AG10803 (cell line): ENCODE measurements at places on chromosomes 5 and 9.
A peak's percentile ranks its signal among the peaks of the same experiment; 100 is the strongest.

DNA sequence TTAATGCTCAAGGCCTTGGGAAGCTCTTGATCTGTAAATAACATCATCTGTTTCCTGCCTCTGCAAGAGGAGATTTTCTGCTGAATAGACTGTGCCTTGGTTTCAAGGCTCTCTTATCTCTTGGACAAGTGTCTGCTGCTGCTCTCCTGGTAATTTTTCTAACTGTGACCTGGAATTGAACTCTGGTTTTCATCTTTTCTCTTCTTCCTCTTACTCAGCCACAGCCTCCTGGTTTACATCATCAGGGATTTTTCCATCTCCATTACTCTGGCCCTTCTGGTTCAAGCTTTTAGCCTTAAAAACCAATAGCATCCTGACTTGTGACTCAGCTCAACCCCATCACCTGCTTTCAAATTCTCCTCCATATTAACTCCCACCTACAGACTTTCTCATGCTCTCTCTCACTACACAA, 49.6 kb upstream of the ITGA1 start:
- no peak for DNase-seq

DNA sequence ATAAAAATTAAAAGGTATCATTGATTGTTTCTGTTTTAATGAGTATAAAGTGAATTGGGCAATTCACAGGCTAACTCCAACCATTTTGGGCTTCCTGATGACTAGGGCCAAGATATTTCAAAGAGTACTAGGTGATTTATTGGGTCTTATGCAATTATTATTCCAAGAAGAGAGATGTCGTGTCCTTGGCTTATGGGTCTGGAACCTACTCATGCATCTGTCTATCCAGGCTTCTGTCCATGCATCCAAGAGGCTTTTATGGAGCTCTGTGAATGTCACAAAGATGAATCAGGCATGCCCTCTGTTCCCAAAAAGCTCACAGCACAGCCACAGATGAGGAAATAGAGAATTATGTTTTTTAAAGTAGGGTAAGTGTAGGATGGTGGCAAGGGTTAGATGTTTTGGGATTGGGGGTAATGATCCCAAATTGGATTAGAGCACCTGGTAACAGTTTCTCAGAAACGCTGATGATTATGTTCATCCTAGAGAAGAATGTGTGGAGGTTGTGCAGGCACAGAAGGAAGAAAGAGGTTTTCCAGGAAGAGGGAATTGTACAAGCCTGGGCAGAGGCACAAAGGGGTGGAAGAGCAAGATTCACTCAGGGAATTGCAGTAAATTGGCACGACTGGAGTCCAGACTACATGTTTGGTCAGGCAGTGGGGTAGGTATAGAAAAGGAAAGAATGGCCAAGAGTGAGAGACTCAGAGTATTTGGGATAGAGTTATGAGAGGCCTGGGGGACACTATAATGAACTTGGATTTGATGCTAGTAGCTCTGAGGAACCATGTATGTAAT, 83.0 kb upstream of the TNC start:
- peak; percentile 96 for DNase-seq

GRCh38 chr5:81391-82021, 10.5 kb upstream of the PLEKHG4B start:
- no peak for DNase-seq

DNA sequence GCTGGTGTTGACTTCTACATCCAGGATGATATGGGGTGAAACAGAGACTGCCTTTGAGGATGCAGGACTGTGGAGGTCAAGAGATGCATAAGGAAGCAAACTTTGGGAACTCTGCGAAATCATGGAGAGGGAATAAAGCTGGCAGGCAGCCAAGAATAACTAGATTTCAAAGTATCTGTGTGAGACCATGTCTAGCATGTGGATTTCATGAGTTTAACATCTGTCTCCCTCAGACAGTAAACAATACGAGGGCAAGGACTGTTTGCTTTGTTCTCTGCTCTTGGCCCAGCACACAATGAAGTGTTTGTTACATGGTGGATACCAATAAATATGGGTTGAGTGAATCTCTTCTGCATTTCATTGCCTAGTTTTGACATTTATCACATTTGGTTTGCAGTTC, 71.3 kb downstream of the RASEF start:
- DNase-seq: no peak

DNA sequence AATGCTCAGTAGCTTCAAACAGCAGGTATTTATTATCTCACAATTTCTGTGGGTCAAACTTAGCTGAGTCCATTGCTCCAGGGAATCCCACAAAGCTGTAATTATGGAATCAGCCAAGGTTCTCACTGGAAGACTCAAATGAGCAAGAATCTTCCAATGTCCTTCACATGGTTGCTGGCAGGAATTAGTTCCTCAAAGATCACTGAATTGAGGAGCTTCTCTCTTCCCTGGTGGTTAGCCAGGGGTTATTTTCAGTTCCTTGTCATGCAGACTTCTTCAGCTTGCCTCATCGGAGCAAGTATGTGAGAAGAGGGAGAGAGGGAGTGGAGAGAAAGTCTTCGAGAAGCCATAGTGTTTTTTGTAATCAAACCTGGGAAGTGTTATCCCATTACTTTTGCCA, 2331.9 kb downstream of the MAT2B start:
- no peak for DNase-seq

- DNase-seq: no peak
Measured at GRCh38 chr5:126417178-126417577, 6.0 kb upstream of the GRAMD2B start.

DNA sequence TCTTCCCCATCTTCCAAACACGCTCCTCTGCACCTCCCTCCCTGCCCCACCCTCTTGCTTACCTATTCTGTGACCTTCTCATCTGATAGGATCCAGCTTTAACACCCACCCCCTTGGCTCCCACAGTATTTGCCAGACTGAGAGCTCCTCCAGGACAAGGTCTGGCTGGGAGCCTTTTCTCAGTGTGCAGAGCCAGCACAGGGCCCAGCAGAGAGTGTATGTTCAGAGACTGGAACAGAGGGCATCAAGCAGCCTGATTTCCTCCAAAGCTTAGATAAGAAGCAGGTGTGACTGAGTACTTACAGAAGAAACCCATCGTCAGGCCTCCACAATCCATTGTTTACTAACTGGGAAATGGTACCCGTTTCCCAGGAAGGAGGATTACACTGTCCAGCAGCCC, 26.6 kb downstream of the LHX6 start:
- DNase-seq: no peak

DNA sequence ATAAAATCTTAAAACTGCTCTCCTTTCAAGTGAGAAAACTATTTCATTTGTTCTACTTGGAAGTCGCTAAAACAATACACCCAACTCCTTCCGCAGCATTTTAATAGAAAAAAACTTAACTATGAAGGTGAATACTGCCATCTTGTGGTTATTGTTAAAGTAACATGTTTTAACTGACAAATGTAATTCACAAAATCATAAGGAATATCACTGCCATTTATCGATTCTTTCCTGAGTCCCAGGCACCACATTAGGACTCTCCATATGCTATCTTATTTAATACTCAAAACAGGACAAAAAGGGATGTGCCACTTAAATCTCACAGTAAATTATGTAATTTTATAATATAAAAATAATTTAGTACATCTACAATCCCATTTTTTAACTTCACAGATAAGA, 130.5 kb upstream of the ITGA1 start:
- DNase-seq: peak; percentile 57

GRCh38 chr5:139342423-139342723, 719 bp downstream of the PAIP2 start:
- no peak for DNase-seq

DNA sequence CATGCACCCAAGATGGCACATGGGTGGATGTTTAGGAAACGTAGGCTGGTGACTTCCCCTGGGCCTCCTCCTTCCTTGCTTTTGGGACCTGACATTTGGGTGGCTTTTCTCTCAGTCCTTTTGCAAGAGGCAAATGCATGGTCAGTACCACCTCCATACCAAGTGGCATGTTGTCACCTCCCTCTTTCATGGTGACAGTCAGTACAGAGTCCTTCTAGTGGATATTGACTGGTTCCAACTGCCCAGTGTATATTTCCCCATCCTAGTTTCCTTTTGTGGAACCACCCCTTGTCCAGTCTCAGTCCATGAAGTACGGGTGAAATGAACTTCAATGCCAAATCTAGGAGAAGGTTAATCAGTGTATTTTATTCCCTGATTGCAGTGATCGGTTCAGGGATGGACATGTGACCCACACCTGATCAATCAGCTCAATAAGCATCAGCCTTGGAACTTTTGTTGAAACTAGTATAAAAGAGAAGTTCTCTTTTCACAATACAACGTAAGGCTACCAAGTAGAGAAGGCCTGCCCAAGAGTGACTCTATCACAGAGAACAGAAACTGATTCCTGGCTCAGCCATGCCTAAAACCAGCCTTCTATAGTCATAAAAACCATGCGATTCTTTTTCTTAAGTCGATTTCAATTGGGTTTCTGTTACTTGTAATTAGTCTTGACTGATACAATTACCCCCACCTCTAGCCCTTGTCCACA, 143.4 kb upstream of the KLF9 start:
- DNase-seq: no peak

GRCh38 chr5:115977988-115978387, 15.7 kb downstream of the LVRN start:
- peak; percentile 90 for DNase-seq

DNA sequence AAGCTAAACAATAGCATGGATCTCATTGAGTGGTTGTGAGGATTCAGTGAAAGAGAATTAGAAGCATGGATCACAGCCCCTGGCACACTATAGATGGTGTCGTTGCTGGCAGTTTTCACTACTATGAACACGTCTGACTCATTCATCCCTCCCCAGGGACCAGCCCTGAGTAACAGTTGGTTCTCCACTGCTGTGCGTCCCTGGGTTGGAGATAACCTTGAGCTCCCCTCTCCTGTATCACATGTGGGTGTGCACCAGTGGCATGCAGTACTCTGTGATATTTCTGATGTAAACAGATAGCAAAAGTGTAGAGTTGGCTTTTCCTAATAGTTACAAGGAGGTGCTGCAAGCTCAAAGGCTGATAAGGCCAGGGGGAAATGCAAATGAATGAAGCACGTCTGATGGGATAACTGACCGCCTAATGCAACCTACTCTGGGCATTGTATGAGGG, 8.8 kb upstream of the LCP2 start:
- peak; percentile 81 for DNase-seq

DNA sequence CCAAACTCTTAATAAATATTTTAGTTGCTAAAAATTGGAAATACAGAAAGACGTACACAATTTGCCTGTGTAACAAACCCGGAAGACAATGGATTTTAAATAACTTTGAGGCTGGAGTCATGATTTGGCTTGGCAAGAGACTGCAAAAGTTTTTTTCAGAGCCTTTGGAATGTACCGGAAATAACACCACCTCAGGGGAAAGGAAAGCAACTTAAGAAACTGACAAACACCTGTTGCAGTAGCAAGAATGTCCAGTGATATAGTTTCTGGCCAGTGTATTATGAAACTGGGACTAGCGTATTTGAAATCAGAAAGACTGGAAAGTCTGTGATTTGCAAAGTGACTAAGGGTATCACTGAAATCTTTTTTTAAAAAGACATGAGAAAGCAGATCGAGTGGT, 842 bp downstream of the MUSK start:
- peak; percentile 8 for DNase-seq

DNA sequence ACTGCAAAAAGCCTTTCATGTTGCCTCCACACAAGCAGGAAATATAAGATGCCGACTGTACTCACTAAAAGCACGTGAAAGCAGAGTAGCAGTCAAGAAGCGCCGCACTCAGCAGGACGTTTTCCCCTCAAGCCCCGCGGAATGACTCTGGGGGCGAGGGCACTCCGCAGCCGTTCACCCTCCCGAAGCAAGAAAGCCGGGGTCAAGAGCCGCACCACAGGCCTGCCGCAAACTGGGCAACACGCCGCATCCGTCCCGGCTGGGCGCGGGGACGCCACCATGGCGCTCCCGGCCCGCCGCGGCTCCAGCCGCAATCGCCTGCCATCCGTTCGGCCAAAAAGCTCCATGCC, 364 bp downstream of the RPS6 start:
- peak; percentile 30 for DNase-seq

DNA sequence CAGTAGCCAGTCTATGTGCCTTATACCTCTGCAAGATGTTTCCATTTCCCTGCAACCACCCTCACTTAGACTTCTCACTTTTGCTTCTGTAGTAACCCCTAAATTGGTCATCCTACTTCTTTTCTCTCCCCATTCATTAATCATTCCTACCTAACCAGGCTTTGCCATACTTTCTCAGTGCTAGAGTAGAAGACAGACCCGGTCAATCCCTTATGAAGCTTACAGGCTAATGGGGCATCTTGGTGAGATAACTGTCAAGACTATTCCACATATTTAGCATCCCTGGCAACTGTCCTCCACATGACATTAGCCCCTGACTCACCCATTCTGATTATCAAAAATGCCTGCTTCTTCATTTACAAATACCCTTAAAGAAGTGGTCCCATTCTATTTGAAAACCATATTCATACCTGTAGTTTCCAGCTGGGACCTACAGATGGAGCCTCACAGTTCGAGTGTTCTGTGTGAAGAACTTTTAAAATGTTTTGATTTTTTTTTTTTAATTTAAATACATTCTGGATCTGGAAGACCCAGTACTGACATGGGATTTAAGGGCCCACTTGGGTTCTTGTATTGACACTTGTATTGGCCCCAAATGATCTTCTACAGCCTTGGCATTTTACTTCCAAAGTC, 21.0 kb downstream of the F2RL2 start:
- DNase-seq: no peak

DNA sequence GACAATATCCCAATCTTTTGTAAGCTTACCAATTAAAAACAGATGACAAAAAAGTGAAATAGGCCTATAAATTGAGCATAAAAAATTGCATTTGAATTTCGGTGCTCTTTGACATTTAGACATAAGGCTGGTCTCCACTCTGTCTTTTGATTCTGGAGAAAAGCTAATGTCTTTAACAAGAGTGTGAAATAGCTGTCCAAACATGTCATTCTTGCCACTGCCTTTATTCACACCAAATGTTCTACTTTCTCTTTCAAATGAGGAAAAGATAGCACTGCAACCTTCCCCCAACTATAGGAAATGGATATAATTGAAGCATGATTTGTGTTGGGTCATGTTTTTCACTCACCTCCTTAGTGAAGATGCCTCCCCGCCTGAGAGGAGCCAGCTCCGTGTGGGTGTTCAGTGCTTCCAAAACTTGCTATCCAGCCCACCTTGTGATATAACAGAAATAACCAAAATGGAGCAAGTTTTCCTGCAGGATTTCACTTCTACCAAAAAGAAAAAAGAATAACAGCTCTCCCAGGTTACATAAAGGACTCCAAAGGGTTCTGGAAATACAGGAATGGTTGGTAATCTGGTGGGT, 55.2 kb upstream of the STK32A start:
- no peak for DNase-seq
